ENCODE measurements at places on chromosomes 2 and 18.

GRCh38 chr18:12703096-12703567 lies 290 bp downstream of the PSMG2 start:
- no peak for DNase-seq

DNA sequence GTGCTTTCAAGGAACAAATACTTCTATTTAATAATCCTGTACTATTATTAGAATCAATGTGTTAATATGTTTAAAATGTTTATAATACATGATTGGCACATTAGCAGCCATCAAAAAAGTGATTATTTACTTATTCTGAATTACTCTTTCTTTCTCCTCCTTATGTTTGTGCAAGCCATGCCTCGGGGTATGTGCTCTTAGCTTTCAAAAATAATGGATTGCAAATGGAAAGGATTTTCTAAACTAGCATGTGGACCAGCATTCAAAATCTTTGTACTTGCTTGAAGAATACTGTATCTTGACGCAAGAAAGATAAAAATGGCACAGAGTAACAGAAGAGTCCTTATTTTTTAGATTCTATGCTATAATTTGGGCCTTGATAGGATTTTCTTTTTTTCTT lies 156.5 kb downstream of the CDH7 start:
- no peak for DNase-seq

DNA sequence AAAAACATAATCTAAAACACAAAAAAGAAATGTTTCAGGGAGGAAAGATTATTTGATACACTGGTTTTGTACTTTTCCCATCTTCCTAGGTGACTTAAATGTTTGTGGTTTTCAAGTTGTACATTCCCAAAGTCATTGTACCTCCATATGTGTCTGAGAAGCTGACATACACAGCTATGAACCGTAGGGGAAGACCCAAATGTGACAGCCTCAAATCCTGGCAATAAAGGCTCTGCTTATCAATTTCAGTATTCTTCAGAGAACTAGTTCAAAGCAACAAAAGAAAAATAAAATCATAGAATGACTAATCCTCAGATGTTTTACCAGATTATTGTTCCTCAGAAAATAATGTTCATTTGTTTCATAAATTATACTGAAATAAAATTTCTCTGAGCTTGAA lies 2.5 kb downstream of the DYNC2LI1 start:
- DNase-seq: no peak

DNA sequence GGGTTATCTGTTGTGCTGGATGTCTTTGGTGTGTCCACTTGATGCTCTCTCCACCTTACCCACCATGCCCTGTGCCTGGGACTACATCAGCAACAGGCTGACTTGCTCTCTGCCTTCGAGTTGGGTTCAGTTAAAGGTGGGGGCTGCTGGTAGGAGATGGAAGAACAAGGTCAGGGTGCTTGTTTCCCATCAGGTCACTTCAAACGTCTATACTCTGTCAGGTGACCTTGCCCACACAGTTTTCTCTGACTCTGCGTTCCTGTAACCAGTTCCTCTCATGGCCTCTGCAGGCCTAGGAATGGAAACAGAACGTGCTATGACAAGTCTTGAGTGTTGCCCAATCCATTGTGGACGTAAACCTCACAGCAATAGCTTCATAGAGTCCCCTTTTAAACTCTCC lies 38.4 kb upstream of the PAPOLG start:
- DNase-seq: no peak

- no peak for DNase-seq
Observed at GRCh38 chr18:31586616-31587015, 5.1 kb upstream of the TTR start.

- DNase-seq: no peak
Observed at GRCh38 chr2:241640165-241640795, 2.8 kb downstream of the ATG4B start.

DNA sequence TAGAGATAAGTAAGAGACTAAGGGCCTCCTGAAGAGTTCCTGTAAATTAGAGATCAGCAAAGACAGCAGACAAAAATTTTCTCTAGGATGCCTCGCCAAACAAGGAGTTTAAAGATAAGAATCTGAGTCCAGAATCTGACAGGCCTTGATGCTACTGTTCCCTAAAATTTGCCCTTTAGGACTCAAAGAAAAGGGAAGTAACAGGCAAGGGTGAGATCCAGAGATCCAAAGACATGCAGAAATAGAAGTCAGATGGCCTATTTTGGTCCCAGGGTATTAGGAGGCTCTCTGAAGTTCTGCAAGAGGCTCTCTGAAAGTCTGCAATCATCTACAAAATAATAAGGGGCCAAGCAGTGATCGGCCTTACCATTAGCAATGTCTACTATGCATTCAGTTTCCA lies 33.0 kb downstream of the GALNT5 start:
- no peak for DNase-seq
